ENCODE measurements at places on chromosomes 11 and 22.

DNA sequence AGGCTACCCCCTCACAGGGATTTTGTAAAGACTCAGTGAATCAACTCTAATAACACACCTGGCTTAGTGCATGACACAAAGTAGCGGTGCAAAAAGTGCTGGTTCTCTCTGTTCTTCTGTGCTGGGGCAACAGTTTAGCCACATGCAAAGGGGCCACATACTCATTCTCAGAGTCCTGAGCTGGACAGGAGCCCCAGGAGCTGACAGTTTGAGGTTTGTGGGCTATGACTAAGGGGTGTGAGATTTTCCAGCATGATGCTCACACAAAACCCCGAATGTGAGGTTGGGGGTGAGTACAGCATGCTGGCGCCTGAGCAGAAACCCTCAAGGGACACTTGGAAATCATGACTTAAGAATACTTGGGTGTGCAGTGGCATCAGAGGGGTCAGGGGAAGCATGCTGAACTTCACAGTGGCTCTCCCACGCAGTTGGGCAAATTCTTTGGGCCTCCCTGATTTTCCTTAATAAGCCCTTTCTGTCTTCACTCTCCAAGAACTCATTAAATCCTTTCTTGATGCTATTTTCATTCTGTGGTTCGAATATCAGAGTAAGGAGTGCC lies 31.0 kb downstream of the TMPRSS5 start:
- DNase-seq, result no peak

GRCh38 chr22:32574411-32574810 lies 99.8 kb downstream of the FBXO7 start:
- no peak for DNase-seq

DNA sequence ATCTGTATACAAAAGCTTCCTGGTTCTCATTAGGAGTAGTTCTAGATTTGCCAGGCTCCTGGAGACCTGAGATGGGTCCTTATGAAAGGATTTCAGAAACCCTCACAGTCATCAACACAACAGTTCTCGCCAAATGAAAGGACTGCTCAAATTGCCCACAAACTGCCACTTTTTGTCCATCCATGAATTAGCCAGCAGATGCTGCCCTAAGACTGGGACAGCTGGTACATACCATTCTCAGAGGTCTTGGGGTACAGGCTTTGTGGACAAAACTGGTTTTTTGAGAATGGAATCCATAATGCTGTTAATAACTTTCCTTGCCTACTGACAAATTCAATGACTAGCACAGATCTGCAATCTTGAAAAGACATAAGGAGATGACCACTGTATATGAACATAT lies 23.4 kb upstream of the BDNF start:
- DNase-seq, result no peak

- DNase-seq, result no peak
Observed at GRCh38 chr22:29204455-29205183, 1.1 kb upstream of the EMID1 start.

GRCh38 chr11:70000228-70000627 lies 77.9 kb upstream of the ANO1 start:
- DNase-seq, result no peak

DNA sequence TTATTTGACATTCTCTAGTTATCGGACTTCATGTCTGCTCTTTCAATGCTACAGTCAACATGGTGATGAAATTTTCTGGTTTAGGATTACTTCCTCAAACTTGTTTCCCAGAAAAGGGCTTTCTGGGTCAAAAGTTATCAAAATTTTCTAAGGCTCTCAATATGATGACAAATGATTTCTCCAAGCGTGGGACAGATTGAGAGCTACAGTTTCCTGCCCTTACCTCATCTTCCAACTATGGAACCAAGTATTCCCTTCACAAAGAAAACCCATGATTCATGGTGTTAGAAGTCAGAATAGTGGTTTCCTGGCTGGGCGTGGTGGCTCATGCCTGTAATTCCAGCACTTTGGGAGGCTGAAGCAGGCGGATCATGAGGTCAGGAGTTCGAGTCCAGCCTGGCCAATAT lies 17.8 kb downstream of the MYO18B start:
- DNase-seq, result no peak

- no peak for DNase-seq
Observed at GRCh38 chr22:30861688-30862552, 106.7 kb downstream of the MORC2 start.

DNA sequence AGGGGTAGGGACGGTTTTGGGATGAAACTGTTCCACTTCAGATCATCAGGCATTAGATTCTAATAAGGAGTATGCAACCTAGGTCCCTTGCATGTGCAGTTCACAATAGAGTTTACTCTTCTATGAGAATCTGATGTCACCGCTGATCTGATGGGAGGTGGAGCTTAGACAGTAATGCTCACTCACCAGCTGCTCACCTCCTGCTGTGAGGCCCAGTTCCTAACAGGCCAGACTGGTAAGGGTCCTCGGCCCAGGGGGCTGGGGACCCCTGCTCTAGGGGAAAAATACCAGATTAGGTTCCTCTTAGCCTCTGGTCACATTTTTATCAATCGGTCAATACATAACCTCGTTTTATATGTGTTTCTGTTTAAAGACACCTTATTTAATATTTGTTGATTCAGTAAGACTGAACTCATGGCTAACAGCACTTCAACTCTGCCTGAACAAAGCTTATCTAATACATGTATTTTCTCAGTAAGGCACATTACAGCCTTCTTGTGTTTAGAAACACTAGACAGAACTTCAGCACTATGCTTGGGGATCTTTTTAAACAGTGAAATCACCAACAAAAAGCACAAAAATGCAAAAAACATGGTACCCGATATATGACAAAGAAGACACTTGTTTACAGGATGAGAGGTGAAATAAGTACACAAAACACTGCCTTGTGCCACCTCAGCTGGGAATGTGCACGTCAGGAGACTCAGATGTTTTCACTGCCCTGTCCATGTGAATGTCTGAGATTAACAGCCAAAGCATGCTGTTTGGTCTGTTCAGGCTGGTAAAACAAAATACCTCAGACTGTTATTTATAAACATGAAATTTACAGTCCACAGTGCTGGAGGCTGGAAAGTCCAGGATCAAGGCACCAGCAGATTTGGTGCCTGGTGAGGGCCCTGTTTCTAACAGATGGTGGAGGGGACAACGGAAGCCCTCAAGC lies 107.5 kb downstream of the USP35 start:
- DNase-seq, result no peak

DNA sequence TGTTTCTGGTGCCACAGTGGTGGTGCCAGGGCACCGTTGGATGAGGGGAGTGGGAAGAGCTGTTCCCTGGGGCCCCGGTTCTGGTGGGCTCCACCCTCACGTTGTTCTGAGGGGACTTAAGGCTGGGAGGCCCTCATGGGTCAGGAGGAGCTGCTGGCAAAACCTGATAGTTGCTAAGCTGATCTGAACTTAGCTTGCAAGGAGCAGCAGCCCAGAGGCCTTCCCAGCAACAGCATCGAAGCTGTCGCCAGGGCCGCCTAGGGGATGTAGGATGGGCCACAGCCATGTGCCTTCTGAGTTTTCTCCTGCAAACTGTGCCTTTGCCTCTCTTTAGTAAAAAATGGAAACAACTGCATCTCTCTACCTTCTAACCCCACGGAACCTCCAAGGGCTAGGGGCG lies 240.2 kb downstream of the TBC1D22A start:
- no peak for DNase-seq

DNA sequence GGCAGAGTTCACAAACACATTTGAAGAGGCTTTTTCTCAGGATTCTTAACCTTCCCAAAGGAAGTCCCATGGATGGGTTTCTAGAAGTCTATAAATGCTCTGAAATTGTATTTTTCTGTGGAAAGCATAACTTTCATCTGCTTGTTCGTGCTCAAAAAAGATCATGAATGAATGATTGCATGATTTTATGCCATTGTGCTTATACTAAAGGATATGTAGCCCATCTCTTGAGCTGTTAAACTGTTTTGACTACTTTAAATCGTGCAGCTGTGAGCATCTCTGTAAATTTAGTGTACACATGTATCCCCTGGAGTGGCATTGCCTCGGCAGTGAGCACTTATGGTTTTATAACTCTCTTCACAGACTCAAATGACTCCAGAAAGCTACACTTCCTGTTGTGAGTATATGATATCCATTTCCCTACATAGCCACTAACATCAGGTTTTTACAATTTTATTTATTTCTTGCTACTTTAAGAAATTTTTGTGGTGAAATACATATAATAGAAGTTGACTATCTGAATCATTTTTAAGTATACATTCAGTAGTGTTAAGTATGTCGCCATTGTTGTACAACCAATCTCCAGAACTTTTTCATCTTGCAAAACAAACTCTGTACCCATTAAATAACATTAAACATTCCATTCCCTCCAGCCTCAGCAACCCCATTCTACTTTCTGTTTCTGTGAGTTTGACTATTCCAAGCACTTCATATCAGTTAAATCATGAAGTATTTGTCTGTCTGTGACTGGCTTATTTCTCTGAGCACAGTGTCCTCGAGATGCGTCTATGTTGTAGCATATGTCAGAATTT lies 8.0 kb downstream of the NEAT1 start:
- DNase-seq, result no peak

GRCh38 chr11:19615341-19616183 lies 97.1 kb upstream of the NAV2 start:
- no peak for DNase-seq

DNA sequence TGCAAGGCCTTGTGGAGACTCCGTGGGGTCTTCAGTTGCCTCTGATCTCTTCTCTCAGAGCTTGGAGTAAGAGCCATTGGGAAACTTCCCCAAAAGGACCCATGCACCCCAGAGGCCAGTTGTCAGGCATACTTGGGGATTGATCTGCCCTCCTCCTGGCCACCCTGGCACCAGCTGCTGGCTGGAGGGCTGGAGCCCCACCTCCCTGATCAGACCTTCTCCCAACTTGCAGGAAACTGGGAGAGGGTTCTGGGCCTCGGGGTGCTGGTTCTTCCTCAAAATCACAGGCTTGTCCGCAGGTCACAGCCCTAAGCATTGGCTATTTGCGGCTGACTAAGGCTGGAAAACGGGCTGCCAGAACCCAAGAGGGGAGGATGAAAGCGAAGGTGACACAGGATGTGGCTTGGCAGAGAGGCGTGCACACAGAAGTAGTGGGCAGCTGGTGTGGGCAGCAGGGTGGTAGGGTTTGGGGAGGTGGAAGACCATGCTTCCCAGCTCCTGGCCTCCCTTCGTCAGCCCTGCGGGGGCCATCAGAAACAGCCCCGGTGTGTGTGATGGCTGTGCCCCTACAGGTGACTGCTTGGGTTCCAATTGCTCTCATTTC lies 1.3 kb upstream of the DGKZ start:
- DNase-seq, result no peak

GRCh38 chr11:115758011-115758410 lies 253.8 kb upstream of the CADM1 start:
- DNase-seq, result no peak

DNA sequence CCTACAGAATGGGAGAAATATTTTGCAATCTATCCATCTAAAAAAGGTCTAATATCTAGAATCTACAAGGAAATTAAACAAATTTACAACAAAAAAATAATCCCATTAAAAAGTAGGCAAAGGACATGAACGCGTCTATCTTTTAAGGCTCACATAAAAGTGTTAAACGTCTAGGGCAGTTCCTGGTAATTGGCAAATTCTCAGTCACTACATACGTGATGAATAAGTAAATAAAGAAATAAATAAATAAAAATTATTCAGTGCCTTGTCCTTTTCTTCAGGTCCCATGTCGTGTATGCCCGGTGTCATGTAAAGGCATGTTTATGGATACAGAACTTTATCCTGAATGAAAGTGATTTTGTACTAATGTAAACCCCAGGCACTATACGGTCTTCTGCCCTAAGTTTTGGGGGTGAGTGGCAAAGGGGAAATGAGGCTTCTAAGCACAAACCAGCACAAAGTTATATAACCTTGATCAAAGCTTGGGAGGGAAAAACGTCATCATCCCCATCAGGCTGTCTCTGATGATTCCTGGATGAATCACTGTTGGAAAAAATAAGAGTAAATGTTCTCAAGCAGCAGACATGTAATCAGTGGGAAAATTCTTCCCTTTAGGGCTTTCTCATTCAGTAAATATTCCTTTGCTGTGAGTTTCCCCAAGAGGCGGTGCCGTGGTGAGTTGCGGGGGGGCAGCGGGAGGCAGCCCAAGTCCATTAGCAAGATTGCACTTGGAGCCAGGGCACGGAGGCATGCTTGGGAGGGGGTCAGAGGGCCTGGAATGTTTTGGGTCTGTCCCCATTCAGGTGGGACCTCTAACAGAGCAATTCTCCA lies 30.4 kb upstream of the MICAL2 start:
- no peak for DNase-seq

GRCh38 chr22:26072621-26073020 lies 96.6 kb upstream of the SEZ6L start:
- no peak for DNase-seq

DNA sequence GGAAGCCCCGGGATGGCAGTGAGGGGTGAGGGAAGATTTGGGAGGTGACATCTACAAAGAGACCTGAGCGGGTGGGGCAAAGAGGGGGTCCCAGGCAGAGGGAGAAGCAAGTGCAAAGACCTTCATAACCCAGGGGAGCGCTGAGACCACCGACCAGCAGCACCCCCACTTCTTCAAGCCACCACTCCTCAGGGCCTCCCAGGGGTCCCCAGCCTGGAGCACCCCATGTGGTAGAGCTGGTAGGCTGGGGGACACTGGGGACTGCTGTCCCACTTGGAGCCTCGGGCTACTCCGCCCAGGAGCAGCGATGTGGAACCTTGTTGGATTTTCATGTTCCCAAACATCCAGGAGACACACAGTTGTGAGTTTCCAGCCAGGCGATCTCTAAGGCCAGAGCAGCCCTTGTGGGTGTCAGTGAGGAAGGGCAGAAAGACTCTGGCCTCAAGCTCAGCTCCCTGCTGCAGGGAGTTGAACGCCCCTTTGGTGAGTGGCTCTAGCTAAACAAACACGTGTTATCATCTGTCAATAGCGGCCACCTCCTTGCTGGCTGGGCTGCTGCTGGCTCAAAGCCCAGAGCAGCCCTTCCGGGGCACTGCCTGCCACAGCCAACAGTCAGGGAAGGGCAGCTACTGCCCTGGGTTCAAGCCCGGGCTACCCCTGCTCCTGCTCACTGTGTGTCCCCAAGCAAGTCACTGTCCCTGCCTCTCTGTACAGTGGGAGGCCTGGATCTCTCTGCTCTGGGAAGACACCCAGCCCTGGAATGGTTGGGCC lies 25.7 kb upstream of the CHKA start:
- DNase-seq, result no peak

DNA sequence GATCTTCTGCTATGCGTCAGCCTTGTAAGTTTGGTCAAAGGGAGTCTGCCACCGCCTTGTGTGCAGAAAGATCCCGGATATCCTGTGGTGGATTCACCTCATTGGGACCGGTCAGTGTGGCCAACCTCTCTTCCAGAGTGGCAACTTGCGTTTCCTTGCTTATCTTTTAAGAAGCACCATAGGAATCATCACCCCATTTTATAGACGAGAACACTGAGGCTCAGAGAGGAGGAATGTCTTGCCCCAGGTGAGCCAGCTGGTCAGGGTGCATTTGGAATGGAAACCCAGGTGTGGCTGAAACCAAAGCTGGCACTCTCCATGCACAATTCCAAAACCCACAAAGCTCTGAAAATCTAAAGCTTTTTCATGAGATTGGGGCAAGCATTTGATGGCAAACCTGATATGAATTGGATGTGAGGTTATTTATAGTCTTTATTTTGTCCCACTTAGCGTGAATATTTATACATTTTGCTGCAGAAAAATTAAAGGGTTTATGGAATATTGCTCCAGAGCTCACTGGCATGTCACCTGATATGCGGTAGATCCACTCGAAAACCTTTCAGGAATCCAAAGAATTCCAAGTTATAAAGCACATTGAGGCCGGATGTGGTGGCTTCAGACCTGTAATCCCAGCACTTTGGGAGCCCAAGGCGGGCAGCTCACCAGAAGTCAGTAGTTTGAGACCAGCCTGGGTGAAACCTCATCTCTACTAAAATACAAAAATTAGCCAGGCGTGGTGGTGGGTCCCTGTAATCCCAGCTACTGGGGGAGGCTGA lies 12.1 kb upstream of the EIF3D start:
- no peak for DNase-seq
